ENCODE measurements at places on chromosomes 12 and 14.
A peak's percentile ranks its signal among the peaks of the same experiment; 100 is the strongest.

DNA sequence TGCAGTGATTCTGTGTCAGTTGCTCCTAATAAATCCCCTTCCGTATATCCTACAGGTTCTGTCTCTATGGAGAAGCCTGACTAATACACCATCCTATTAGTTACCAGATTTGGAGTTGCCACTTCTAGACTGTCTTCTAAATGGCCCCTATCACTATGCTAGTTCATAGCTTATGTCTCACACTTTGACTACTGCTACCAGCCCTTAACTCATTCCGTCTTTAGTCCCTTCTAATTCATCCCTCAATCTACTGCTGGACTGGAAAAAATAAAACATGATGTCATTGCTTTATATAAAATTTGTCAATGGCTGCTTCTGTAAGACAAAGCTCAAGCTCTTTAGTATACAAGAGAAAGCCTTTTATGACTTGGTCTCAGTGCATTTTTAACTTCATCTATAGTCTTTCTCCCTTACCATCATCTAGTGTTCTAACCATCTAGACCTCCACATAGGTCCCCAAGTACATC is 99.5 kb downstream of the PPP1R12A start:
- DNase-seq = no peak

GRCh38 chr14:64826333-64826732 is 53.4 kb downstream of the SPTB start:
- no peak for DNase-seq

DNA sequence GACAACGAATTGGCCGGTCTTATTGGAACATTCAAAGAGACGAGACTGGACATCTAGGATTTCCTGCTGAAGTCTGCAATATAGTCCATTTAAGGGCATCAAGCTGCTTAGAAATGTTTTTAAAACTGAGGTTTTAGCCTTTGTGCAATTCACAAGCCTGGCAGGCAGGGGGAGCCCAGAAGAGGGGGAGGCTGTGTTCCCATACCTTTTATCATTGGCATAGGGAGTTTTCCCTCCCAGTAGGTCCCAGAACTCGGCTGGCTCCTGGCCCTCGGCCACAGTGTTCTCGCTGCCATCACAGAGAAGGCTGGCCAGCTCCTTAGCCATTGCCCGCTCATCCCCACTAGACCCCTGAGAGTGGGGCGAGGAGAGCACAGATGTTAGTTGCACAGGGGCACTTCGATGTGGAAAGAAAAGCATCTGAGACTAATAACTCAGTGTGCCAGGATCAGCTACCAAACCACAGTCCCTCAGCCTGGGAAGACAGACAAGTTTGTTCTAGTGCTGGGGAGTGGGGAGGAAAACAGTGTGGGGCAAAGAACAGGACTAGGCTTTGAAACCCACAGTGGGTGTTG is 15.1 kb downstream of the AVIL start:
- no peak for DNase-seq

DNA sequence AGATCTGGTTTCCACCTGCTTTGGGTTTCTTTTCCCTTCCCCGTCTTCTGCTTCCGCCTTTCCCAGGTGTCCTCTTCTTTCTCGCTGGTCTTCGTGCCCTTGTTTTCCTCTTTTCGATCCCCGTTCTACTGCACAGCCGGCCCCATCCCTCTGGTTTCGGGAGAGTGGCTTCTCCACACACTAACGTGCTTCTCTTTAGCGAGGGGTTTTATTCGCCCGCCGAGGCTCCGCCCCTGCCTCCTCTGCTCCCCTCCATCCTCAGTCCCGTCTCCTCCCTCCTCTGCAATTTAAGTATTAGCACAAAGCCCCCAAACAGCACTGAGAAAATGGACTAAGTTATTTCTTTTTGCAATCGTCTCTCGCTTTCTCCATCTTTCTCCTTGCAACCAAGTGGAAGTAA is at the start of gene SLC7A8:
SLC7A8 (minus strand) TSS at position 182 of the 400 bp plus-strand sequence. CDS start 746 bp downstream, outside the sequence.
- no peak for DNase-seq

- no peak for DNase-seq
These were observed 68.1 kb downstream of the TTC9 start for GRCh38 chr14:70709726-70710382.

DNA sequence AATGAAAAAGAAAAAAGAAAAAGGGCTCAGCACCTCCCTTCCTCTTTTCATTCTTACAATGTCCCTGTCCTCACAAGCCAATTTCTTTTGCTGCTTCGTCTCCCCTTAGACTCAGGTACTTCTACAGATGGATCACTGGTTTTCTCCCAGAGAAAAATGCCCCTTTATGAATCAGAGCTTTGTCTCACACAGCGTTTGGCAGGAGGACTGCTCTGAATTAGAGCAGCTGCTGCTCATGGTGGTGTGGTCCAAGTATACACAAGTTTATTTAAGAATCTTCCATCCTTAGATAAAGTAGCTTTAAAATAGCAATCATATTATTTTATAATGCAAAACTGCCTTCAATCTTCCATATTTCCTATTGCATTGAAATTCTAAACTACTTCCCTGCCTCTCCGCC is 80.3 kb downstream of the SLC8A3 start:
- DNase-seq = no peak

DNA sequence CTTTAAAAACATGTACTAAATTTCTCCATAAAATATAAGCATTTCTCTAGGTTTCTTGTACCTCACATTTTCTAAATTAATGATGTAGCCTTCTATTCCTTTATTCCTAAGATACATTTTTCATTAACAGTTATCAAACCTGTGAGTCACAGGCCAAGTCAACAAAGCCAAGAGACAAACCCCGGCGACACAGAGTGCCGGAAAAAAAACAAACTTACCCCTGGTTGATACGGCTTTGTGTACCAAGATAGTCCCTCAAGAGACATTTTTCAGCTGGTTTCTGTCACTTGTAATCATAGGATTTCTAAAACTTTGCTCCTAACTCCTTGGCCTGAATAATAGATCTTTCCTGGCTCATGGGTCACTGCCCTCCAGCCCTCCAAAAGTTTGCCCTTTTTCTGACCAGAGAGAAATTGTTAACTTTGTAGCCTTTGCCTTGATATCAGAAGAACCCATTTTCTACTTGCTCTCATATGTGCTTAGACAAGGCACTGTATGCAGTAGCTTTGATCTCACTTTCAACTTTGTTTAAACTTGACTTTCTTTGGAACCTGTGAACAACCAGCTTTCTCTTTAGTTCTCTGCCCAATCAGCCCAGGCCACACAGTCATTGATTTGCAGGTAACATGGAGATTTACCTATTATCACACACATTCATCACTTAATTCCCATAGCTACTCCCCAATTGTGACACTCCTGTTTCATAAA is 172.2 kb downstream of the PRKD1 start:
- DNase-seq = no peak

DNA sequence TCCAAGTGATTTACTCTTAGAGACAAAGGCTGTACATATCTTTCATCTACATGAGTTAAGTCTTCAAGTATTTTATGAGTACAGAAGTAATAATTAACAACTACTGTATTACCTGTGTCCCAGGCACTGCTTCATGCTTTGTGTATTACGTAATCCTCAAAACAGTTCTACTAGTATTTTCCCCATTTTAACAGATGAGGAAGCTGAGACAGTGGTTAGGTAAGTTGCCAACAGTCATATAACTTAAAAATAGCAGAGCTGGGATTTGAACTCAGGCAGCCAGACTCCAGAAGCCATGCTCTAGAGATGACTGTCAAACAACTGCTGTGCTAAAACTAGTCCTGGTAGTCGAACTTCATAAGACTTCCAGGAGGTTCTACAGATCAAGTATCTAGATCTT is 10.7 kb downstream of the TRMT5 start:
- DNase-seq = peak; percentile 39

DNA sequence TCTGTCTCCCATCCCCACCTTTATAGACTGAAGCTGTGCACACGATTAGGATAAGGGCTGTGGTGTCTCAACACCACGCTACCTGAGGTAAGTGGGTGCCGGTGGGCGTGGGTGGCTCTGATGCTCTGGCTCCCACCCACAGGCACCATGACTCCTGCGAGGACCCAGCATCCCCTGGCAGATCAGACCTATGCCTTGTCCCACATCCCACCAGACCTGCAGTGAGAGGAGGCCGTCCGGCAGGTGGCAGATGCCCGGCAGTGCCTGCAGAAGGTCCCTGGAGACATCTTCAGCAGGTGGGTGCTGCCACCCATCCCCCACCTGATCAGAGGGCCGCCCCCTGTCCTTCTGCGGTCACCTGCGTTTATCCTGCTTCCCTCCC is 104.4 kb upstream of the PRB2 start:
- no peak for DNase-seq

- no peak for DNase-seq
These were observed 3.2 kb downstream of the KCNH3 start for GRCh38 chr12:49541911-49542505.

DNA sequence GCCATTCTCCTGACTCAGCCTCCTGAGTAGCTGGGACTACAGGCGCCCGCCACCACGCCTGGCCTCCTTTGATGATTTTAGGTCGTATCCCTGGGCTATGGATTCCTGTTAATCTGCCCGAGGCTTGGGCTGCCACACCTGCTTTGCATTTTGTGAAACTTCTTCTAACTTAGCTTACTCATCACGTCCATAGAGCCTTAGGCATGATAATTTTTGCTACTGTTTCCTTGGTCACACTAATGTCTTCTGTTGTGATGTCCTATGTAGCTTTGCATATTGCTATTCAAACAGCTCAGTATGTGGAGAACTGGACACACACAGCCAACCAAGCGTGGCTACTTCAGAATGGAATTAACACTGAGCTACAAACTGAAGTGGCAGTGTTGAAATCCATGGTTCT is 47.5 kb upstream of the DDX11 start:
- DNase-seq = no peak

DNA sequence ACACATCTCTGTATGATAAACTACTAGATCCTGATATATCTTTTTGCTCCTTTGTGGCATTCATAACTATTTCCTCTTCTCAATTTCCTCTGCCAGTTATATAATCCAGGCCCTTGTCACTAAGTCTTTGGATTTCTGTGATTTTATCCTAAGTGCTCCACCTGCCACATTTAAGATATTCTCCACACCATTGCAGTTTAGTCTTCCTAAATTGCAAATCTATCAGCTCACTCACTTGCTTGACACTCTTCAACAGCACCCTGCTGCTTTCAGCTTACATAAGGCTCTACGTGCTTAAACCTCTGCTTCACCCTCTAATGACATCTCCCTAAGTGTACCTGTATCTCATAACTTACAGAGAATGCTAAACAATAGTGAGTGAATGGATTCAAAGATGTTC is 1032.2 kb upstream of the SEL1L start:
- DNase-seq = no peak

- no peak for DNase-seq
These were observed 45.7 kb downstream of the LMO3 start for GRCh38 chr12:16560273-16560672.

GRCh38 chr12:112010415-112011344 is 2.3 kb downstream of the TMEM116 start:
- no peak for DNase-seq

- DNase-seq = no peak
These were observed 10.1 kb downstream of the LTBP2 start for GRCh38 chr14:74601982-74602381.

- no peak for DNase-seq
These were observed 15.6 kb upstream of the MCRS1 start for GRCh38 chr12:49583366-49584094.

DNA sequence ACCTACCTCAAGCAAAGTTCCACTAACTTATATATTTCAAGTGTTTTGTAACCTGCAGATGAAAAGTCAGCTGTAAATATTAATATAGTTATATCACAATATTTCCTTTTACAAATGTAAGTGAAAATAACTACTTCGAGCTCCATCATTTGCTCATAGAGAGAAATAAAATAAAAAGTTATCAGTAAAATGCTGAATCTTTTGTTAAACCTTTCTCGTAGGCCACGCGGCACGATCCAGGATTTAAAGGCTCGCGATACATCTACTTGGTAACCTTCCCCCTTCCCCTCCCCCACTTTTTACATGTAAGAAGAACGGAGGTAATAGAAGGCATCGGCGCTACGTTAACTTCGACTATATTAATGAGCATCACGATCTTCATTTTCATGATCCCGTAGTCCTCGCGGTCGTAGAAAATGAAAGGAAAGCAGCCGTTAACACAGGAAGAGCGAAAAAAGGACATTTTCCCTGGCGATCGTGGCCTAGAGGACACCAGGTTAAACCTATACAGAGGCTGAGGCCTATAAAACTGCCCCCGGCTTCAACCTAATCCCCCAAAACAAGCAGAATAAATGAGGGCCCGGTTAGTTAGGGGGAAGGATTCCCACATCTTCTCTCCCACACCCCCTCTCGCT is 508 bp downstream of the HNRNPC start:
- DNase-seq = peak; percentile 28

DNA sequence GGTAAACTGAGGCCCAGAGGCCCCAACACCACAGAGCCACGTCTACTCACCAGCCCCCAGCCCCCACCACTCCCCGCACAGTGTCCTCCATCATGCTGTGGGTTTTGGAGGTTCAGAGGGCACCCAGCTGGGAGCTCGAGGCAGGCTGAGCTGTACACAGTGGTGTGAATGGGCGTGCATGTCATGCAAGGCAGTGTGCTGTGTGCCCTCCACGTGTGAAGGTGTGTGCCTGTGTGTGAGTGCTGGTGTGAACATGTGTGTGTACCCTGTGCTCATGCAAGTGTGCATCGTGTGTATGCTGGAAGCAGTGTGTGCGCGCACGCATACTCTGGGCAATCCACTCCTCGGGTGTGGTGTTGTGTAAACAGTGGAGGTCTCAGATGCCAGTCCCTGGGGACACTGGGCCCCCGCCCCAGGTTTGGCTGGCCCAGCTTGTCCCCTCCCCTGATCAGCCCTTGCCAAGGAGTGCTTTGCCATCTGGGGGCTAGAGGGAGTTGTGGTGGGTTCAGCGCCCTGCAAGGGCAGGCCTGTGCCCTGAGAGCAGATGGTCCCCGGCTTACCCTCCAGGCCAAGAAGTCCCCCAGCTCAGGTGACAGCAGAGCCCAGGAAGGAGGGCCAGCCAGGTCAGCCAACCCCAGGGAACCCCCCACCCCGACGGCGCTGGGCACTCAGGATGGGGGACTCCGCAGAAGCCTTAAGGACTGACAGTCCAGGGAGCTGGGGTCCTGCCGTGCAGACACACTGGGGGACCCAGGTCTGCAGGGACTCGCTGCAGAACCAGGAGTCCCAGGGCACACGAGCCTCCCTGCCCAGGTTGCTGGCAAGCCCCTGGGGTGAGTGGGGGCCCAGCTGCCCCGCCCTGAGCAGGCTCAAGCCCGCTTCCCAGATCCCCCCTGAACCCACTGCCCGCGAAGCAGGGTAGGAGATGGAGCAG is 23.8 kb upstream of the GPR132 start:
- no peak for DNase-seq

DNA sequence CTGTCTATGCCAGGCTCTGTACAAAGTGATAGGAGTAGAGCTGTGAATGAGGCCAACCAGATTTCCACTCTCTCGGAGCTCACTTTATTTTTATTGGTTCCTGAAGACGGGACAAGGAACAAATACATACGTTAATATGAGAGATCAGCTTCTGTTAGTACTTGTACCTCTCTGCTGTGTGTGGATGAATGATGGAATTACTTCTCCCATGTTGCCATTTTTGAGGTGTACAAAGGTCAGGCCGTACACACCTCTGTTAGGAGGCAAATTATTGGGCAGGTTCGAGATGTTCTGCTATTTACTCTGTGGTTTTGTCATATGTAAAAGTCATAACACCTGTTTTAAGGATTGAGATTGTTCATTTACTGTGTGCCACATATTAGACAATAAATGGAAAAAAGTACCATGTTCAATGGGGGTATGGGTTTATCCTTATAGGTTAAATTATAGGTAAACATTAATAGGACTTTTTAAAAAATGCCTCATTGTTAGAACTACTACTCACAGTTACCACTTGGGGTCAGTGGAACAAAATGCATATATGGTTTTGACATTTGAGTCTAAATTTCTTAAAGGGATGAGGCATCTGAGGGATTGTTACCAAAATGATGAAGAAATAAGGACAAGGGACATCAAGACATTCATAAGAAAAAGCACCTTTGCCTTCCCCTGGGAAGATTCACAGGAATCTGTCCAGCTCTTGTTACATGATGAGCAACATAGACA is 26.9 kb downstream of the WBP11 start:
- DNase-seq = no peak
